ENCODE measurements at places on chromosomes 6 and 20. TPM values are rescaled to one million over a fixed set of nuclear protein-coding genes. Genes with fewer than 3 reads are reported as not detected.

FANCE gene
- polyA plus RNA-seq: 6.8 TPM

- peak; percentile 89 for DNase-seq
- peak overlapping the region; percentile 58 for H3K4me3 ChIP-seq
- H3K27me3 ChIP-seq: no peaks in the 10 kb centered on the region
- H3K4me1 ChIP-seq: peaks cover 12% of the 10 kb centered on the region
Measured at GRCh38 chr6:34657307-34657978, 39.1 kb downstream of the ILRUN start.

GRCh38 chr6:75280131-75280855, 4.3 kb downstream of the TMEM30A start:
- DNase-seq: peak; percentile 45
- H3K4me1 ChIP-seq: peaks cover 15% of the 10 kb centered on the region
- peak overlapping the region; percentile 35 for H3K4me3 ChIP-seq
- H3K27ac ChIP-seq: no peak overlapping the region
- H3K36me3 ChIP-seq: peaks cover 1% of the 10 kb centered on the region

OR10C1 gene
- polyA plus RNA-seq: not detected

NKAPL gene
- polyA plus RNA-seq: 0.49 TPM
